Adrenal gland (tissue), 19 donors: ENCODE measurements at places on chromosomes 5 and 9. TPM values are rescaled to one million over a fixed set of nuclear protein-coding genes. Genes with fewer than 3 reads are reported as not detected.

DNA sequence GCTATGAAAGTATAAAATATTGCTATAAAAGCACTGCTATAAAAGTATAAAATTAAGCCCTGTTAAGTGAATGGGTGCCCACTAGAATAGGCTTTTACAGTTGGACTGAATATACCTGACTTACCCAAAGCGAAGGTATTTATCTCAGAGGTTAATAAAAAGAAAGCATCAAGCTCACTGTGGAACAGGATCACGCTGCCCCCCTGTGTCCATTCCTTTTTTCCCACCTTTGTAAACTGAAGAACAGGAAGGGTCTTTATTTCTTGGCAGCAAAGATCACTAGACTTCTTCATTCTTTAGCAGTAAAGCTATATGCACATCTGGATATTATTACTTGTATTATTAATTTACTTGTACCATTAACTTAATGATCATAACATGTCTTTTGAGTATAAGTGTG, 22.1 kb upstream of the PLPP6 start:
- H3K4me3 ChIP-seq, result no peak overlapping the region
- H3K4me1 ChIP-seq, result no peaks in the 10 kb centered on the region
- no peaks in the 10 kb centered on the region for H3K27me3 ChIP-seq
- no peak for DNase-seq
- H3K27ac ChIP-seq, result no peak overlapping the region

- DNase-seq, result peak; percentile 86
- no peaks in the 10 kb centered on the region for H3K4me1 ChIP-seq
- H3K36me3 ChIP-seq, result peaks cover 15% of the 10 kb centered on the region
- peak within 1 kb of the TSS; percentile 32 for H3K4me3 ChIP-seq
Observed at GRCh38 chr9:96655198-96655851, at the start of gene PRXL2C. Gene PRXL2C (minus strand): TSS chr9:96655317. CDS start chr9:96655281, 36 bp downstream.

DNA sequence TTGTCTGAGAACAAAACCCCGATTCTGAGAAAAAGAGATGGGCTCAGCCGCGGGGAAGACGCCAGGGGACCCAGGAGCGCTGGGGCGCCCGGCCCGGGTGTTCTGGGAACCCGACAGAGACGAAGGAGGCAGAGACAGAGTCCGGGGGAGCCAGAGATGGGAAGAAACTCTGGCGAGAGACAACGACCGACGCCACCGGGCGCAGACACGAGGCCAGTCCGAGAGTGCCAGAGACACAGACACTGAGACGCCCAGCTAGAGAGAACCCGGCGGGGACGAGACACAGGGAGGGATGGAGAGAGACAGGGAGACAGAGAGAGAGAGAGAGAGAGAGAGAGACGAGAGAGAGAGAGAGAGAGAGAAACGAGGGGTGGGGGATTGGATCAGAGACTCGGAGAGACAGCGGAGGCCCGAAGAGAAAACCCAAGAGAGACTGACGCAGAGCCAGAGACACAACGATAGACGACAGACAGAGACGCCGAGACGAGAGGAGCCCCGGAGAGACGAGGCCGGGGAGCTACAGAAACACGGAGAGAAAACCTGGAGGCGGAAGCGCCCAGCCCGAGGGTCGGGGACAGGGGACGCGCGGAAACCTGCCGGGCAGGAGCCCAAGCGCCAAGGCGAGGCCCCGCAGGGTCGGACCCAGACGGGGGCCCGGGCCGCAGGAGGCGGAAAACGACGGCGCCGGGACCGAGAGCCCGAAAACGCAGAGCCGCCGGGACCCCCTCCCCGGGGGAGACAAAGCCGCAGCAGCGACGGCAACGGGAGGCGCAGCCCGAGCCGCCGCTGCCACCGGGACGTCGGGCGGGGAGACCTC, 3.3 kb downstream of the NR5A1 start:
- H3K27ac ChIP-seq, result no peak overlapping the region
- peak; percentile 33 for DNase-seq
- peaks cover 12% of the 10 kb centered on the region for H3K27me3 ChIP-seq
- no peaks in the 10 kb centered on the region for H3K36me3 ChIP-seq

- no peaks in the 10 kb centered on the region for H3K4me1 ChIP-seq
- no peaks in the 10 kb centered on the region for H3K36me3 ChIP-seq
- H3K27ac ChIP-seq, result no peak overlapping the region
- H3K27me3 ChIP-seq, result peaks cover 6% of the 10 kb centered on the region
- DNase-seq, result no peak
Observed at GRCh38 chr9:85173967-85174366, 504.4 kb downstream of the NTRK2 start.

DNA sequence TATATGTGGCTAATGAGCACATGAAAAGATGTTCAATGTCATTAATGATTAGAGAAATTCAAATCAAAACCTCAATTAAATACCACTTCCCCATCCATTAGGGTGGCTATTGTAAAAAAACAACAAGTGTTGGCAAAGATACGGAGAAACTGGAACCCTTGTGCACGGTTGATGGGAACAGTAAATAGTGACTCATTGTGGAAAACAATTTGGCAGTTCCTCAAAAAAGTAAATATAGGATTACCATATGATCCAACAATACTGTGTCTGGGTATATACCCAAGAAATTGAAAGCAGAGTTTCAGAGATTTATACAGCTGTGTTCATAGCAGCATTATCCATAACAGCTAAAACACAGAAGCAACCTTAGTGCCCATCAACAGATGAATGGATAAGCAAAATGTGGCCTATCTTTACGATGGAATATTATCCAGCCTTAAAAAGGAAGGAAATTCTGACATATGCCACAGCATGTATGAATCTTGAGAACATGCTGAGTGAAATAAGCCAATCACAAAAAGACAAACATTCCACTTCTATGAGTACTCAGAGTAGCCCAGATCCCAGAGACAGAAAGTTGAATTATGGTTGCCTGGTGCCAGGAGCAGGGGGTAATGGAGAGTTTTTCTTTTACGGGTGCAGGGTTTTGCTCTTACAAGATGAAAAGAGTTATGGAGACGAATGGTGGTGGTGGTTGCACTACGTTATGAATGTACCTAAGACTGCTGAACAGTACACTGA, 41.4 kb upstream of the LRRC14B start:
- no peaks in the 10 kb centered on the region for H3K4me1 ChIP-seq
- no peaks in the 10 kb centered on the region for H3K36me3 ChIP-seq
- no peak overlapping the region for H3K27ac ChIP-seq
- H3K4me3 ChIP-seq, result no peak overlapping the region

DNA sequence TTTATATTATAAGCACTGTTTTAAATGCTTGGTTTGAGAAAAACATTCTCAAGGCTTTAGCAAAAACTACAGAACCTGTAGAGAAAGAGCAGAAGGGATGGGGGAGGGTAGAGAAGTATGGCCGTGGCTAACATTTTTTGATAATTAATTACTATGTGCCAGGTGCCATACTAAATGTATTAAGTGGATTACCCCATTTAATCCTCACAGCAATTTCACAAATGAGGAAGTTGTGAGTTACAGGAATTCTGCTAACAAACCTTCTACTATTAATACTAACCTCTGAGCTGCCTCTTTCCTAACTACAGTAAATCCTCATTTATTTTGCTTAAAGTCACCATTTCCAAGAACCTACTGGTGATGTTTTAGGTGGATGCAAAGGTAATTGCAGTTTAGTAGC, 157.9 kb downstream of the RNF180 start:
- no peak for DNase-seq
- H3K27me3 ChIP-seq, result no peaks in the 10 kb centered on the region
- H3K36me3 ChIP-seq, result no peaks in the 10 kb centered on the region
- no peak overlapping the region for H3K27ac ChIP-seq

DNA sequence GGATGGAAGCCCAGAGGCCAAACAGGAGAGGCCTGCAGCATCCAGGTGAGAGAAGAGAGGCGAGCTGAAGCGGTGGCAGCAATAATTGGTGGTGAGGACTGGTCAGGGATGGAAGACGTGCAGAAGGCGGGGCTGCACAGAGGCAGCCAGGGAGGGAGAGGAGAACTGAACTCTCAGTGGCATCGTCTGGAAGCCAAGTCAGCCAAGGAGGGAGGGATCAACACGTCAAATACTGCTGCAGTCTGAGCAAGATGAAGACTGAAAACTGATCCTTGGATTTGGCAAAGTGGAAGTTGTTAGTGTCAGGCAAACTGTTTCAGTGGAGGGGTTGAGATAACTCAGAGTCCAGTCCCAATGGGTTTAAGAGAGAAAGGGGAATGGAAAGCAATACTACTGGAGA, 145.4 kb downstream of the CDK5RAP2 start:
- no peaks in the 10 kb centered on the region for H3K27me3 ChIP-seq
- no peak for DNase-seq
- H3K27ac ChIP-seq, result no peak overlapping the region
- H3K36me3 ChIP-seq, result no peaks in the 10 kb centered on the region

DNA sequence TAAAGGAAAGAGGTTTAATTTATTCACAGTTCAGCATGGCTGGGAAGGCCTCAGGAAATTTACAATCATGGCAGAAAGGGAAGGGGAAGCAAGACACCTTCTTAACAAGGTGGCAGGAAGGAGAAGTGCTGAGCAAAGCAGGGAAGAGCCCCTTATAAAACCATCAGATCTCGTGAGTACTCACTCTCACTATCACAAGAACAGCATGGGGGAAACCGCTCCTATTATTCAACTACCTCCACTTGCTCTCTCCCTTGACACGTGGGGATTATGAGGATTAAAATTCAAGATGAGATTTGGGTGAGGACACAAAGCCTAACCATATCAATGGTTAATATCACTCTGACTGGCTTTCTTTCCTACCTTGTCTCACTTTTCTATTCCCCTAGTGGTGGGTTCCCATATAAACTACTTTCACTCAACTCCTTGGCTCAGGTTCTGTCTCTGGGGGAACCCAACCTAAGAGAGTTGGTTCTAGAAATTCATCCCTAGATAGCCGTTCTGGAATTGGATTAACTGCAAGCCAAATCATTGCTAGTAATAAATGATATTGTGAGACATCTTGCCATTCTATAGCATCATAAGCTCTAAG, 749.8 kb upstream of the GRAMD2B start:
- no peaks in the 10 kb centered on the region for H3K4me1 ChIP-seq
- H3K36me3 ChIP-seq, result no peaks in the 10 kb centered on the region
- no peaks in the 10 kb centered on the region for H3K27me3 ChIP-seq
- H3K27ac ChIP-seq, result no peak overlapping the region
- DNase-seq, result no peak

GRCh38 chr5:75465480-75465879, 45.9 kb downstream of the CERT1 start:
- H3K36me3 ChIP-seq, result no peaks in the 10 kb centered on the region
- no peak for DNase-seq
- no peak overlapping the region for H3K27ac ChIP-seq
- H3K27me3 ChIP-seq, result no peaks in the 10 kb centered on the region

- H3K4me3 ChIP-seq, result no peak overlapping the region
- H3K36me3 ChIP-seq, result peaks cover 4% of the 10 kb centered on the region
- no peaks in the 10 kb centered on the region for H3K4me1 ChIP-seq
- no peak overlapping the region for H3K27ac ChIP-seq
Observed at GRCh38 chr5:171907725-171908343, 98.6 kb downstream of the FBXW11 start.

DNA sequence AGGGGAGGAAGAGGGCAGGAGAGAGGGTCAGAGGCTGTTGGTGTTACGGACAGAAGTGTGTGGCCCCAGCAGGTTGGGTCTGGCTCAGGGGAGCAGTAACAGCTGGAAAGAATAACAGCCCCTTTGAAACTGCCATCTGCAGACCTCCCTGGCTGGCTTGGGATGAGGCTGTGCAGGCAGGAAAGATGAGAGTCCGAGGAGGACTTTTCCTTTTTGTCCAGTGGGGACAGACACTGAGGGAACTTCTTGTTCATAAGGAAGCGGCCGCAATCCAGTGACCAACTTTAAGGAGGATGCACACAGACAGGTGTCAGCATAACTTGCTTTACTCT, 14.8 kb upstream of the PLEKHG4B start:
- no peak overlapping the region for H3K4me3 ChIP-seq
- H3K27ac ChIP-seq, result no peak overlapping the region
- H3K27me3 ChIP-seq, result no peaks in the 10 kb centered on the region
- no peak for DNase-seq
- no peaks in the 10 kb centered on the region for H3K4me1 ChIP-seq
- H3K36me3 ChIP-seq, result no peaks in the 10 kb centered on the region

- H3K4me3 ChIP-seq, result no peak overlapping the region
- H3K27me3 ChIP-seq, result no peaks in the 10 kb centered on the region
- no peak overlapping the region for H3K27ac ChIP-seq
- no peaks in the 10 kb centered on the region for H3K4me1 ChIP-seq
Observed at GRCh38 chr5:128276537-128277216, 193.1 kb downstream of the SLC12A2 start.

DNA sequence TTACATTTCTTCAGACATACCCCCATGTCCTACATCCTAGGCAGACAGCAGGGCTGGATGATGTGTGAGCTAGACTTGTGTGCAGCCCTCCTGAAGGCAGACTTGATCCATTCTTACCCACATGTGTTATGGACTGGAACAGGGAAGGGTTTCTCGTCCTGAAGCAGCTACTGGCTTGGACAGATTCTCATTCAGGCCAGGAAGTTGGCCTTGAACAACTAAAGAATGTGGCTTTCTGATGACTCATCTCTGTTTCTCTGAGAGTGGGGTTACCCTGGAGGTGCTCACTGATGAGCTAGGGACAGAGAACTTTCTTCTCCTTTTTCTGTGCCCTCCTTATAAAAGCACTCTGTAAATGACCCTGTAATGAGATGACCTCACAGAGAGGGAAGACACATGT, 246.5 kb downstream of the PCSK5 start:
- H3K27ac ChIP-seq, result peak overlapping the region; percentile 38
- no peaks in the 10 kb centered on the region for H3K36me3 ChIP-seq
- DNase-seq, result peak; percentile 31
- H3K4me1 ChIP-seq, result peaks cover 8% of the 10 kb centered on the region

- DNase-seq, result peak; percentile 83
- H3K27me3 ChIP-seq, result no peaks in the 10 kb centered on the region
- peaks cover 20% of the 10 kb centered on the region for H3K4me1 ChIP-seq
- peak within 1 kb of the TSS; percentile 19 for H3K4me3 ChIP-seq
Observed at GRCh38 chr9:131739959-131740648, at the start of gene RAPGEF1. Gene RAPGEF1 (minus strand): TSS chr9:131740076. CDS start chr9:131739830, 246 bp downstream.

DNA sequence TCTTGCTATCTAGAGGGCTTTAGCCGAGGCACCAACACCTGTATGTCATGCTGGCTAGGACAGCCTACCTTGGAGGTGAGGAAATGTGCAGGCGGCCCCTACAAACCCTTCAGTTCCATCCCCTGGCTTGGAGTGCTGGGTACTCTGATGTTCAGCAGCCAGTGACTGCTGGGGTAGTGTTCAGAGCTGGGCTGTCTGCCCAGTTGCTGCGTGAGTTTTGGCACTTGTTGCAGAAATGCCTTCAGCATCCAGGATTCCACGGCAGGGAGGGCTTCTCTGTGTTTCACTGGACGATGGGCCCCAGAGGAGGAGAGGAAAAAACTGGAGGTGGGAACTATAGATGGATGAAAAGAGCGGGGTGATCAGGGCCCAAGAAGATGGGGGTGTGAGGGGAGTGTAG, 10.4 kb downstream of the SWI5 start:
- no peak overlapping the region for H3K4me3 ChIP-seq
- no peaks in the 10 kb centered on the region for H3K36me3 ChIP-seq
- H3K27me3 ChIP-seq, result no peaks in the 10 kb centered on the region
- no peak overlapping the region for H3K27ac ChIP-seq

GRCh38 chr5:143499480-143500114, 96.1 kb upstream of the NR3C1 start:
- no peak overlapping the region for H3K4me3 ChIP-seq
- no peaks in the 10 kb centered on the region for H3K27me3 ChIP-seq
- no peak overlapping the region for H3K27ac ChIP-seq
- H3K4me1 ChIP-seq, result peaks cover 10% of the 10 kb centered on the region
- no peak for DNase-seq

GRCh38 chr5:170256571-170256970, 23.8 kb downstream of the C5orf58 start:
- H3K27me3 ChIP-seq, result no peaks in the 10 kb centered on the region
- DNase-seq, result no peak
- no peaks in the 10 kb centered on the region for H3K4me1 ChIP-seq
- H3K4me3 ChIP-seq, result no peak overlapping the region
- H3K27ac ChIP-seq, result no peak overlapping the region

TMEM252 gene
- total RNA-seq, result not detected

SCGB3A1 gene
- 1.4 TPM for total RNA-seq

LRRC70 gene
- total RNA-seq, result 0.72 TPM

ADAMTS19 gene
- total RNA-seq, result 0.14 TPM

PARP8 gene
- total RNA-seq, result 41.8 TPM

CDHR2 gene
- total RNA-seq, result 0.36 TPM

ALDH1A1 gene
- 88.7 TPM for total RNA-seq

WHRN gene
- 154 TPM for total RNA-seq
